ENCODE measurements at places on chromosomes 5 and 9.

DNA sequence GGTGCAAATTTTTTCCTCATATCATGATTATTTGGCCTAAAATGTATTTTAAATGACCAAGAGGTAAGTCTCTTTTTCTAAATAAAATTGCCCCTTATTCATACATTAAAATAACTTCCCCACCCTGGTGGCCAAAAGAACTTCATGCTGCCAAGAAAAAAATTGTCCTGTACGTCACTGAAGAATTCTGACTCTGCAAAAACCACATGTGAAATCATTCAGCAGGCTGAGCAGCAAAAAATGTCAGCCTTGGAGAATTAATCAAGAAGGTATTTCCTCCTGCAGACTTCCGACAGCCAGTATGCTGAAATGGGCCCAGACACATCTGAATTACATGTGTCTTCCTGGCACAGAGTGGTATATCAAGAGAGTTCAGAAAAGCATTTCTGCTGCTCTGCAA, 94.6 kb upstream of the HMHB1 start:
- DNase-seq: no peak

GRCh38 chr9:96813607-96814006, 35.7 kb upstream of the ZNF510 start:
- no peak for DNase-seq

- no peak for DNase-seq
Observed at GRCh38 chr5:139666551-139666950, 18.4 kb downstream of the CXXC5 start.

- peak; percentile 43 for DNase-seq
Observed at GRCh38 chr9:136220017-136220729, 15.2 kb upstream of the LHX3 start.

- no peak for DNase-seq
Observed at GRCh38 chr9:9846557-9846956, 766.2 kb downstream of the PTPRD start.

GRCh38 chr9:29348999-29349398, 1775.7 kb upstream of the C9orf72 start:
- DNase-seq: no peak

Data from CD4-positive, alpha-beta T cell treated with Interferon alpha-2 for 1 hour (primary cell).